T1000 (cell line): ENCODE measurements at places on chromosomes 2 and 18.

DNA sequence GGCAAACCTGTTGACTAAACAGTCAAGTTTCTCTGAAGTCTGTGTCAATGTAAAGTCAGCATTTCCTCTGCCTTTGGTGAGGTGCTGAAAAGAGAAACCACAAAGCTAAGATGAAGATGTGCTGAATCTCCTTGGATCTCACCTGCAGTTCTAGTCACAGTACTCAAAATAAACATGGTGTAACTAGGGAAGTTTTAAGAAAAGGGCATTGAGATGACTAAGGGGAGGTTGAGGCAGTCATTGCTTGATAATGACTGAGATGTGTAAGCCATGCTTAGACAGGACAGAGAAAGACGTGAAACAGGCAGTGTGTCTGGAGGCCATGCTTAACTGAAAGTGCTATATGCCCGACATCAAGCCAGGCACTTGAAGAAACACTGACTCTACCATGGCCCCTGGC is 1010.0 kb upstream of the CELF4 start:
- DNase-seq = no peak

DNA sequence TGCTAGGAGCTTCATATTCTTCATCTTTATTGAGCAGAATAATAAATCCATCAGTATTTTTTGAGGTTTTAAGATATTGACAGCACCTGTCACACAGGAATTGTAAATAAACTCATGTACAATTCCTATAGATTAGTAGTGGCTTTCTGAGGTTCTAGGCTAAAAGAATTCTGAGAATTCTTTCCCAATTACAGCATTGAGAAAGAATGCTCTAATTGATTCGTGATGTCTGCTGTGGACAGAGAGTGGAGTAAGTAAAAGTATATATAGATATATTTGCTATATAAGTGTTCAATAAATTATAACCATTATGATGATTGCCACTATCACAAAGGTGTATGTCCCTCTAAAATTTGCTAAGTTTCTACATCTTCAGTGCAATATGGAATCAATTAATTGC is 186.5 kb upstream of the NRP2 start:
- DNase-seq = no peak

DNA sequence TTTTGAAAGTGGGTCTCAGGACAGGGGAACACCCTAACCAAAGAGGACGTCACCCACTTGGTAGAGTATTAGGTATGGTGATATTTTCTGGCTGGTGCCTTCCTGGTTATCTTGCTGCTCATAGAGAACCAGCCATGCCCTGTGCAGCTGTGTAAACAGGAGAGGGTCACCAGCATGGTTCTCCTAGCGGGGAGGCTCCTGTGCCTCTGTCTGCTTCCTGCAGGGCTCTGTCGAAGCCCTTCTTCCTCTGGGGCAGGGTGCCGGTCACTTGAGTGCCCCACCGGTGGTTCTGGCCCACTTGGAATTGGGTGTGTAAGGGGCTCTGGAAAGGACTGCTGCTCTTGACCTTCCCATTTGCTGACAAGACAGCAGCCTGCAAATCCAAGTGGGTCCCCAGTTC is 131.6 kb upstream of the MSH6 start:
- no peak for DNase-seq

DNA sequence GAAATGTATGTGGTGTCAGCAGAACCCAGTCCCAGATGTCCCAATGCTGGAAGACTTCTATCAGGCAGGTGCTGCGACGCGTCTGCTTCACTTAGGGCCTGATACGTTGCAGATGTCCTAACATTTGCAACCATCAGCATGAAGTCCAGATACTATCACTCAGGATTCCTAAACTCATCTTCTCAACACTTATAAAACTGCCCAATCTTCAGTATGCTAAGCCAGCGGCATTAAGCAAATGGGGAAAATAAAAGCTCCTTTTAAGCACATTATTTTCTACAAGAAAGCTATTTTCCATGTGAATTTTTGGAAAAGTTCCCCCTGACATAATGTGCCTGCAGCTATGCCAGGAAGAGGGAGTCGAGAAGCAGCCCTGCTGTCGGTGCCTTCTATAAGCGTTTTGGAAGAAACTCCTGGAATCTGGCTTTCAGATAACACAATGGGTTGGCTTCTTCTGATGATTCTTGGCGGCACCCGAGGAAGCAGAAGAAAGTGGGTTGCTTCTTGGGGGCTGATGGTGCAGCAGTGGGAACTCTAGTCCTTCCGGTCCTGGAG is 60.7 kb upstream of the ITGA6 start:
- no peak for DNase-seq
